Foreskin melanocyte (primary cell): ENCODE measurements at places on chromosomes 6 and 20.

- DNase-seq: no peak
Observed at GRCh38 chr20:22584522-22584921, at the start of gene FOXA2. FOXA2 (minus strand) TSS chr20:22584572; CDS start chr20:22584278, 294 bp downstream.

GRCh38 chr6:142075516-142076101 lies 57.1 kb upstream of the GJE1 start:
- no peak for DNase-seq

DNA sequence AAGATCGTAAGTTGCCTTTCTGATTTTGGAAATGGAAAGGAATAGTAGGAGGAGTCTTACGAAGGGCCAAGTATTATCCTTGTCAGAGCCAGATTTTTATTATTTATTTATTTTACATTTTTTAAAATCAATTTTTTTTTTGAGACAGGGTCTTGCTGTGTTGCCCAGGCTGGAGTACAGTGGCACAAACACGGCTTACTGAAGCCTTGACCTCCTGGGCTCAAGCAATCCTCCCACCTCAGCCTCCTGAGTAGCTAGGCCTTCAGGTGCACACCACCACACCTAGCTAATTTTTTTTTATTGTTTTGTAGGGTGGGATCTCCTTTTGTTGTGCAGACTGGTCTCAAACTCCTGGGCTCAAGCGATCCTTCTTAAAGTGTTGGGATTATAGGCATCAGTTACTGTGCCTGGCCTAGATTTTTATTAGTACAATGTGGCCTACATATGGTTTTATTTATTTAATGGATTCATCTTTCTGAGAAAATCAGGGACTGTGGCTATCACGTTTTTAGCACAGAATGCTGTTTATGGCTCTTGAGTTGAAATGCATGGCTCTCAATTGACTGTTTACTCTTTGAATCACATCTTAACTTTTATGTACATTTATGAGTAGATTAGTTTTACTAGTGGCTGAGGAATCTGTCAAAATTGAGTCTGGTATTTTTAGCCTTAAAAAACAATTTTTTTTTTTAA lies 16.7 kb downstream of the CDC5L start:
- no peak for DNase-seq

DNA sequence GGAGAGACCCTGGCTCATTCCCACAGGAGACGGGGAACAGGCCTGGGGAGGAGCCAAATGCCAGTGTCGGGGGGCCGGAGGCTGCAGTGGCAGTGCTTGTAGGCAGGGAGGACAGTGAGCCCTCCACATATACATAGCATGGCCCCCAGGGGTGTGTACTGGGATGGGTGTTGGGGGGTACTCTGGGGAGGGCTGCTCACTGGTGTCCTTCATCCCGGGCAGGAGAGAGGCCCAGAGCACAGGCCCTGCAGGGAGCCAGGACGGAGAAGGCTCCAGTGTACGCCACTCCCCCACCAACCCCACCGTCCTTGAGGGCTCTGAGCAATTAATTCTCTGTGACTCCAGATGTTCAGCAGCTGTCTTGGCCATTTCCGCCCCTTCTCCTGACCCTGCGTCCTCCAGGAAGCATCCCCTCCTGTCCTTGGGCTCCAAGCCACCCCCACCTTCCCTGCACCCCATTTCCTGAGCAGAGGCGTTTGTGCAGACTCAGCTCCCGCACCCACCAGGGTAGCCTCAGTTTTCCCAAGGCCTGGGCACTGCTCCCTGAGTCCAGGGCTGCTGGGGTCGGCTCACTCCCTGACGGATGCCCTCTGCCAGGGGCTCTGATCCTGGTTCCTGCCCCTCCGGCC lies 3.4 kb upstream of the ABHD16B start:
- no peak for DNase-seq

DNA sequence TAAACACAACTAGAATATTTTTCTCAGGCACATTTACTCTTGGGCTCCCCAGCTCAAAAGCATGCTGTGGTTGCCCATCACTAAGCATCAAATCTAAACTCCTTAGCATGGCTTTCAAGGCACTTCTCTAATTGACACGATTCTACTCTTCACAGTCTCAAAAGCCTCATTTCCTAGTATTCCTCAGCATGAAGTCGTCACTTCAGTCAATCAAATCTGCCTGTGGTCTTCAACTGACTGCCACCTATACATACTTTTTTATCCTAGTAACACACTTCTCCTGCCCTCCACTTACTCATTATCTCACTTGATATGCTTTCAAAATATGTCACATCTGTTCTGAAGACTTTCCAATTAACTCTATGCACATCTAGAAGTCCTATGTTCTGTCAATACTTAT lies 110.3 kb downstream of the TBC1D32 start:
- no peak for DNase-seq

DNA sequence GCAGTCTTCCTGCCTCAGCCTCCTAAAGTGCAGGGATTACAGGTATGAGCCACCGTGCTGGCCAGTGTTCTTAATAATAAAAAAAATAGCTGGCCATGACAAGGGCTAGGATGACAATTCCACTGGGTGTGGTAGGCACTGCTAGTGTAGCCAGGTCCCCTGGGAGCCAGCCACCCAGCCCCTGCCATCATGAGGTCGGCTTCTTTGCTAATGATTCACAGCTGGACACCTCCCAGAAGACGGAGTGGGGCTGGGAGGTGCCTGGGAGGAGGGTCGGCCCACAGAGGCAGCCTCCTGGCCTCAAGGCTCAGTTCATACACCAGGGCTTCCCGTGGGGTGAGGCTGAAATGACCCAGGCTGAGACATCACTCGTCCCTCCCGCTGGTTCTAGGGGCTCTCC lies 230.4 kb downstream of the TAF4 start:
- no peak for DNase-seq

DNA sequence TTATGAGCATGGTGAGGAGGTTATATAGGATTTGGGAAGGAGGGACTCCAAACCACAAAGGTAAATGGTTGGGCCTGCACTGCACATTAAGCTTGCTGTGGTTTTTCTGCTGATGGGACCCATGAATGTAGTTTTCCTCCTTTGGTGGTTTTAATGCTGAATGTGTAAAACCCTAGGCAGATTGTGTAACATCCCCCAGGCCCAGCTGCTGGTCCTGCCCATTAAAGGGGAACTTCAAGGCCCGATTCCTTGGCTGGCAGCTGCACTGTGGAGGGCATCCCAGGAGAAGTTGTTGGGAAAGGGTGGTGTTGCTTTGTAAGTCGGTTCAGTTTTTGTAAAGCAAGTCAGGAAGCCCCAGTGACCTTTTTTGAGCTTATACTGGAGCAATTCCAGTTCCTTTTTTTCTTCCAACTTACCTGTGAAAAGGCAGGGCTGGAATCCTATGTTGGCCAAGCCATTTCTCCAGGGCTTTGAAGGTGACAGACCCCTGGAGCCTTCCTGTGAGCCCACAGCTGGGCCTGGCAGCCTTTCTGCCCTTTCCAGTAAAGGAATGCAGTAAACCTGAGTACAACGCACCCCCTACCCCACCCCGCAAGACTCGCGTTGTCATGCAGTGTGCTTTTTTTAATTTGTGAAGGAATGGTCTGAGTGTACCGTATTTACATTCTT lies 43.1 kb upstream of the NAA20 start:
- DNase-seq: no peak
